ENCODE measurements at places on chromosomes 7 and 10.

DNA sequence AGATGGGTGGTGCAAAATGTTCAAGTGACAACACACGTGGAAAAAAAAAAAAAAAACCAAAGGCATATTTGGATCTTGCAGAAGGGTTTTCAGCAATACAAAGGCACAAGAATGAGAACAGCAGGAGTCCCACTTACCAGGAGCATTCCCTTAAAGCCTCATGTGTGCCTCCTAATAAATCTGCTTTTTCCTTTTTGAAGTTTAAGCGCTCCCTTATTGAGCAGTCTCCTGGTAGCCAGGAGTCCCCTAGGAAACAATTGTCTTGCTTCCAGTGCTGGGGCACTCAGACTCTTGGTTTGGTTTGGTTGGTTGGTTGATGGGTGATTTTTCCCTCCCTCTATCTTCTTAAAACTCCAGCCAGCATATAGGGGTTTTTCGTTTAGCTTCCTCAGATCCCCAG lies 321.8 kb upstream of the NFE2L3 start:
- no peak for DNase-seq

- DNase-seq, result no peak
Observed at GRCh38 chr7:70947181-70947580, 184.8 kb upstream of the GALNT17 start.

DNA sequence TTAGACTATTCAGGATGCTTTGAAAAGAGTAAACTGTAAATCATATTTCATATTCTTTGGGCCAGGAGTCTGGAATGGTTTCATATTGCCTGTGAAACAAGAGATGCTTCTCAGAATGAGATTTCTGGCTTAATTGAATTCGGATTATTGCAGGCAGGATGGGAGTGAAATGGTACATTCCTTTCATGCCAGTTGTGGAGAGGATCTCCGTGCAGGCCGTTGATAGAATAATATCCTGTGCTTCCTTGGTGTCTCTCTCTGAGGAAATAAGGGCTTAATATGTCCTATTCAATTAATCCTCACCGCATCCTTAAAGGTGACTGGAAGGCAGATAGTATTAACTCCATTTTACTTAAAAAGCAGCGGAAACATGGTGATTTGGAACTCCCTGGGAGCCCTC lies 56.6 kb downstream of the CUX1 start:
- peak; percentile 46 for DNase-seq

- no peak for DNase-seq
Observed at GRCh38 chr7:122847871-122848473, 38.3 kb downstream of the CADPS2 start.

- no peak for DNase-seq
Observed at GRCh38 chr7:136079478-136079892, 102.3 kb upstream of the MTPN start.

GRCh38 chr7:146455091-146455655 lies 338.6 kb downstream of the CNTNAP2 start:
- DNase-seq, result no peak

DNA sequence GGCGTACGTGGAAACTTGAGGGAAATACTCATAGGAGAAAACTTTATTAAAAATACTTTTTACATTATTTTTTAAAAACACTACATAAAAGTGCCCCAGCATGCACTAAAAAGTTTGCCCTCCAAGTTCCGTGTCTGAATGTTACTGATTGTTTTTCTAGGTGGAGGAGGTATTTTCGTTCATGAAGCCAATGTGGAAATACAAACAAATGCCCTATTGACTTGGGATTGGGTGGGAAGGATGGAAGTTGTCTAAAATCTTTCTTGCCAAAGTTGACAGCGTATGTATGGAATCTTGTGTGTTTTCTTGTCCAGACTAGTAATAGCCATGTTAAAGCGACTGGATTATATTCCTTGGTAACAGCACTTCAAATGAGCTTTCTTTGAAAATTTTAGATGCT lies 1.2 kb downstream of the PROSER2 start:
- DNase-seq, result peak; percentile 17

DNA sequence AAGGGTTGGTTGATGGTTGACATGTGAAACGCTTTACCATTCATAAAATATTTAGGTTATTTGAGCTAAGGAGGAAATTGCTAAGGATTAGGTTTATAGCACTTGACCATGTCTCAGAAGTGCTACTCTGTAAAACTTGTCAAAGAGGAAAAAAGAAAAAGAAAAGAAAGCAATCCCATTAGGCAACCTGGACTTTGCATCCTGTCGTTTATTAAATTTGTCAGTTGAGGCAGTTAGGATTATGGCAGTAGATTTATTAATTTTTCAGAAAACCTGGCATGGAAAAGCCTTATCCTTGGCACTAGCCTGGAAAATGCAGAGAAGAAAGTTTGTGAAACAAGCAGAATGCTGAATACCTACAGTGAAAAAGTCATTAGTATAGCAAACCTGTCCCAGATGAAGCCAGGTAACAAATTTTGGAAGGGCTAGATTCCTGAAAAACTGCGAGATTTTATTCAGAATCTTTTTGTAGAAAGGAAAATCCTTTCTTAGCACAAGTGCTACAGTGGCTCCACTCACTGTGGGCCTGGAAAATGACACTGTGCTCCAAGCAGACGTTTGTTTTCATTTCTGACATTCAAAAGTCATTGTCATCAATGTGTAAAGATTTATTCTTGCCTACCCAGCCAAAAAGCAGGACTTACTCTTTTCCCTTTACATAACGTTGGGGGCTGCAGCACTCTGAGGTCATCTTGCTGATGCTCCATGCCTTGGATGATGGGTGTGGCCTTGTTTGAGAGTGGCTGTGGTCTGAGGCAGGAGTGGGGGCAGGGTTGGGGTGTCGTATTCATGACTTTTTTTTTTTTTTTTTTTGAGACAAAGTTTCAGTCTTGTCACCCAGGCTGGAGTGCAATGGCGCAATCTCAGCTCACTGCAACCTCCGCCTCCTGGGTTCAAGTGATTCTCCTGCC lies 664.9 kb downstream of the SUGCT start:
- no peak for DNase-seq

DNA sequence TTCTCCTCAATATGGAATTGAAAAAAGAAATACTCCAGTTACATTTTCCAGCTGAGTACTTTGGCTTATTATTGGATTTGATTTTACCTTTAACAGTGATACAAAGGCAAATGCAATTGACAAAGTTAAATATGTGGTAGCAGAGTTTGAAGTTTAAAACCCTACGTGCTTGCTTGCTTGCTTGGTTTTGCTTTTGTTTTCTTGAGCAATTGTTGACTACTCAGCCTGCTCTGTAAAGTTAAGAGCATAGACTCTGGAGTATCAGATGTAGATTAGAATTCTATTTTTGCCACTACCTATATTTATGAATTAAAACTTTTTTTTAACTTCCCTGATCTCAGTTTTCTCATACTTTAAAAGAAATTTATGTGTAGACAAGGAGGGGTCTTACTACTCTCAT lies 51.4 kb downstream of the PCDH15 start:
- no peak for DNase-seq

GRCh38 chr10:107649249-107649648 lies 484.7 kb upstream of the SORCS1 start:
- no peak for DNase-seq

DNA sequence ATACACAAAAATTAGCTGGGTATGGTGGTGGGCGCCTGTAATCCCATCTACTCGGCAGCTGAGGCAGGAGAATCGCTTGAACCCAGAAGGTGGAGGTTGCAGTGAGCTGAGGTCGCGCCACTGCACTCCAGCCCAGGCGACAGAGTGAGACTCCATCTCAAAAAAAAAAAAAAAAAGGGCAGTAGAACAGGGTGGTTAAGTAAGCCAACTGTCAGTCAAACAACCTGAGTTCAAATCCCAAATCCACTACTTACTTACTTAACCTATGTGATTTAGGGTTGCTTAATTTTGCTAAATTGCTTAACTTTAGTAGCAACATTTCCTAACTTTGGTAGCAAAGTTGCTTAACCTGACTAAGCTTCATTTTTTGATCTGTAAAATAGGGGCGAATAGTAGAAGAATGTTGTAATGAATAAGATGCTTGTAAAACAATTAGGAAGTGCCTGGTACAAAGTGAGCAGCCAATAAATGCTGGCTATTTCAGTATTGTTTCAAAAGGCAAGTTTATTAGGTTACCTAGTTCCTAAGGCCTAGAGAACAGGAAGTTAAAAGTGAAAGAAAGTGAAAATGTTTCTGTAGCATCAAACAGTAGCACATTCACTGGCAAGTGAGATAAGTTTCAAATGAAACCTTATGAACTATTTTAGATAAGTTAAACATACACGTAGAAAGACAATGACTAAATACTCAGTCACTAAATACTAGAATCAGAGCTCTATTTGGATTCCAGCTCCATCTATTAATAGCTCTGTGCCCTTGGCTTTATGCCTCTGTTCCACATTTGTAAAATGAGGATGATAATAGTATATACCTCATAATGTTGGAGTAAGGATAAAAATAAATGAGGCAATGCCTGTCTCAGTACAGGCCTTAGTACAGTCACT lies 64.3 kb downstream of the HOXA1 start:
- peak; percentile 26 for DNase-seq

- DNase-seq, result peak; percentile 73
Observed at GRCh38 chr7:140810830-140811556, 113.7 kb downstream of the BRAF start.

DNA sequence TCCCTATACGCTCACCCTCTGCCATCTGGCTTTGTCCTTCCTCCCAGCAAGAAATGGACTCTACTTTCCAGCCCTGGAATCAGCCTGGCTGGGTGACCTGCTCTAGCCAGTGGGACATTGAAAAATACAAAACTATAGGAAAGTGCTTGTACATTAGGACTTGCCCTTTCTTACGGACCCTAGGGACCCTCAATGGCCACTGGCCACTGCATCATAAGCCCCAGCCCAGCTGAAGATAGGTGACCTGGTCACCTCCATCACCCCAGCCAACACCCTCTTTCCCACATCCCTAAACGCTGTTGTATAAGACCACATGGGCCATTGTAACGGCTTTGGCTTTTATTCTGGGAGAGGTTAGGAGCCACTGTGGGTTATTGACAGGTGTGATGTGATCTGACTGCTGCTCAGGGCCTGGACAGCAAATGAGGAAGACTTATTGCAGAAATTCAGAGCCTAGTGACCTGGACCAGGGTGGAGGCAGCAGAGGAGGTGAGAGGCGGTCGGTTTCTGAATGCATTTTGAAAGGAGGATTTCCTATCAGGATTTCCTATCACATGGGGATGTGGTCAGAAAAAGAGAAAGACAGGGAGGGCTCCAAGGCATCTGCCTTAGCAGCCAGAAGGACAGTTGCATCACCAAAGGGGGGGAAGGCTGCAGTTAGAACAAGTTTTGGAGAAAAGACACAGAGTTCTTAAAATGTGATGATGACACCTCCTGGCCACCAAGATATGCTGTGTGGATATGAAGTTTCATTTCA lies 2.2 kb upstream of the LMBR1 start:
- DNase-seq, result no peak

- peak; percentile 94 for DNase-seq
Observed at GRCh38 chr10:34666008-34666704, 148.9 kb downstream of the PARD3 start.

DNA sequence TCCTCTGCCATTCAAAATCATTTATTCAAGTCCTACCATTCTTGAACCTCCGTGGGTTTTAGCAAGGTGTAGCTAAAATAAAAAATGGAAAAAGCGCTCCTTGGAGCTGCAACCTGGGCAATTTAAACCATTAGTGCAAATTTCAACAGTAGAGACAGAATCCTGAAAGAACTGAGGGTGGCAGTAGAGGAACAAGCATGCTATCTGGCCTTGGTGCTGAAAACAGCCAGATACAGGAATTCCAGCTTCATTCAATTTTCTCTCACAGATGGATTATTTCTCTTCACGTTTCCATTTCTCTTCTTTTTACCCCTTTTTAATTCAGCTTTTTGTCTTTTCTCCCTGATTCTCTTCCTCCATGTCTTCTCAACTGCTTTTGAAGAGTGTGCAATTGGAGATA lies 77.7 kb downstream of the OTUD1 start:
- peak; percentile 22 for DNase-seq

GRCh38 chr10:131685576-131685975 lies 215.2 kb upstream of the PPP2R2D start:
- DNase-seq, result no peak

- no peak for DNase-seq
Observed at GRCh38 chr7:17996040-17996439, 31.6 kb downstream of the PRPS1L1 start.

DNA sequence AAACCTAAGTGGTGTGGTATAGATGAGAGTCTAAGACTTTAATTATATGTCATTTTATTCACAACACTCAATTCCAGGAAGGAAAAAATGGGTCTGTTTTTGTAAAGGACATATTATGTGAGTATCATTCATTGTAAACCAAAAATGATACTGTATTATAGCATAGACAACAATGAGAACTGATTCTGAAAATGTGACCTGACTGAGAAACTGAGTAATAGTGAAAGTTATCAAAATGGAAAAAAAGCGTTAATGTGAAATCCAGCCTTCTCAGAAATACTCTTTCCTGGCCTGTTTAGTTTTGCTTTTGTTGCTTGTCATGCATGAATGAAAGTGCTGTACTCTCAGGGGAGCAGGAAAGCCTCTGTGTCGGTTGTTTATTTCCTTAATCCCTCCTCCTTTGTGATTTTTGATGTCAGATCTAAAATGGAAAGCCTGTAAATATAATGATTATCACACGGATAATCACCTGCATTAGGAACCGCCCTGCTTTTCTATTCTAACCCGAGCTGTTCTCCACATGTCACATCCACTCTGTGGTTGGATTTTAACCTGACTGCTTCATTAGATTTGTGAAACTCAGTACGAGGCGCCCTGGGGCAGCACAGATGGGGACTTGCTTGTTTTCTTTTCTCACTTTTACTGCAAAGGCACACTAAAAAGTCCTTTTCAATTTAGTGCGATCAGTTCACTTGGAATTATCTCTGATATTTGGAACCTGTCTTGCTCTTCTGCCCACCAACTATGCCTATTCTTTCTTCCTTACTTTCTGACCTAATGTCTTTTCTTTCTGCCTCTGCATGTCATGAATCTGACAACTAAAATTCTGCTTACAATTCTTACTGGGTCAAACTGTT lies 240.9 kb upstream of the KAT6B start:
- DNase-seq, result peak; percentile 37

DNA sequence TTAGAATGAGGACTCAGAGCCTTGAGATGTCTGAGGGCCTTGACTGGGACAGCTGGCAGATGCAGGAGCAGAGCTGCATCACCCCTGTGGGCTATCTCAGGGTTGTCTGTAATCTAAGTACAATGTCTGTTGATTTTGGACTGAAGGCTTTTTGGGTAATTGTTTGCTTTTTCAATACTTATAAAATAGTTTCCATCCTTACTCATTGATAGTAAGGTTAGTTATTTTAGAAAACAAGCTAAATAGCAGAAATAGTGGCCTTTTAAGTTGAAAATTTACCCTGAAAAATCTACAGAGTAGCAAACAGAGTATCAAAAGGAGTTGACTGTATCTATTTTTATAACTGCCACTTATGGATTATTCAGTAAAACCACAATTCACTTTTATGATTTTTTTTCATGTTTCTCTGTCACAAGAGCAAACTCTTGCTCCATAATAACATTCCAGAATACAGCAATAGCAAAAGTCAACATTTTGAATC lies 179.7 kb downstream of the CFTR start:
- peak; percentile 55 for DNase-seq

- peak; percentile 78 for DNase-seq
Observed at GRCh38 chr10:63466144-63466935, 563 bp upstream of the JMJD1C start.
